ENCODE measurements at places on chromosomes 5 and 9. TPM values are rescaled to one million over a fixed set of nuclear protein-coding genes. Genes with fewer than 3 reads are reported as not detected.

- DNase-seq, result no peak
Observed at GRCh38 chr5:87190687-87191086, 77.0 kb upstream of the RASA1 start.

GRCh38 chr5:88188458-88189132 lies 80.0 kb downstream of the TMEM161B start:
- no peak for DNase-seq

DNA sequence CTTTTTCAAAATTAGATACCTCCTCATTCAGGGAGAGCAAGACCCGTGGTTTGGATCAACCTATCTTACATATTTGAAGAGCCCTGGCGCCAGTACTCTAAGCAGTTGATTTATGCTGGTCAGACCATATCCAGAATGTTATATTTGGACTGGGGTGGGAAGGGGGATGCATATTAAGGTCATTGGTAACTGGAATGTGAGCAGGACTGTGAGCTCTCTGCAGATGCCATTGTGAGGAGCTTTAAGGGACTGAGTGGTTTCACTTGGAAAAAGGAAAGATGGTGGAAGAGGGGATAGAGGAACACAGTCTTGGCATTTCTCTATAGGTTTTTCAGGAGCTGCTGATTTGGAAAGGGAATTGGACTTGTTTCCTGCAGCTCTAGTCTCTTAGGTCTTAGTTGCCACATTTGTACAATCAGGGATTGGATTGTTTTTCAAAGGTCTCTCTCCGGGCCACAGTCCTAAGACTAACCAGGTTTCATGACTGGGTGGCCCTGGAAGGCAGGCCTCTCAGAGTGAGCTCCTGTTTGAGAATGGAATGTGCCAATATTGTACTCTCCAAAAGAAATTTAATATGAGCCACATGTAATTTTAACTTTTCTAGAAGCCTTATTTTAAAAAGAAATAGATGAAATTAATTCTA lies 25.8 kb upstream of the F2R start:
- DNase-seq, result no peak

The TMEM215 gene
- not detected for total RNA-seq

DNA sequence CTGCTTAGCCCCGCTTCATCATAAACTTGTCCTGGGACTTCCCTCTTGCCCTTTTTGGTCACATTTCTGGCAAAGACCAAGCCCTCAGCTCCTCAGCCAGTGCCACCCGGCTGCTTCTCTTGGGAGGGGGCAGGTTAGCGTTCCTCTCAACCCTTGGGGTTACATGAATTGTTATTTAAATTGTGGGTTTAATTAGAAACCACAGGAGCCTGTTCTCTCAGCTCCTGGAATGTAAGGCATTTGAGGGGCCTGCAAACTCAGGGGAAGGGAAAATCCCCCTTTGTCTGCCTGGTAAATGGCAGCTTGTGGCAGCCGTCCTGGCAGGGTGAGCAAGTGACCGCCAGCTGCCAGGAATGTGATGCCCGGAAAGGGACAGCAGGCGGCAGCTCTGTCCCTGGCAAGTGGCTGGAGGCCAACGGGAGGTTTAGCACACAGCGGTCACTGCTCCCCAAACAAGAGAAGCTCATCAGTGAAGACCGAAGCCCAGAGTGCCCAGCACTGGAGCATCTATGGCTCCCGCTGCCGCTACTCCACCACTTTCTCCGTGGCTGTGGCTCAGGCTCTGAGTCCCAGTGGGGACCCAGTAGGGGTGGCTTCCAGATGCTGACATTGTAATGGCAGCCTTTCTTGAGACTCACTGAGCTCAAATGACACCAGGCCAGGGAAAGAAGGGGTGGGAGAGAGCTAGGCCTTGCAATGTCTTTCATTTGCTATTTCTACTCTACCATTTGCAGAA lies 51.7 kb downstream of the SHB start:
- no peak for DNase-seq
